ENCODE measurements at places on chromosomes 5 and 9.

GRCh38 chr5:2147504-2148311 is 265.0 kb upstream of the IRX4 start:
- no peak for DNase-seq

GRCh38 chr5:52468976-52469375 is 318.7 kb upstream of the ITGA1 start:
- DNase-seq, result no peak

GRCh38 chr9:93635186-93636107 is 59.1 kb downstream of the PHF2 start:
- no peak for DNase-seq

GRCh38 chr9:5459289-5459829 is 9.0 kb downstream of the CD274 start:
- DNase-seq, result no peak

- no peak for DNase-seq
Measured at GRCh38 chr9:72187121-72187695, 38.0 kb downstream of the GDA start.

- DNase-seq, result no peak
Measured at GRCh38 chr9:4237748-4238511, 61.9 kb downstream of the GLIS3 start.

- DNase-seq, result no peak
Measured at GRCh38 chr5:73673161-73673591, 47.2 kb downstream of the ARHGEF28 start.

DNA sequence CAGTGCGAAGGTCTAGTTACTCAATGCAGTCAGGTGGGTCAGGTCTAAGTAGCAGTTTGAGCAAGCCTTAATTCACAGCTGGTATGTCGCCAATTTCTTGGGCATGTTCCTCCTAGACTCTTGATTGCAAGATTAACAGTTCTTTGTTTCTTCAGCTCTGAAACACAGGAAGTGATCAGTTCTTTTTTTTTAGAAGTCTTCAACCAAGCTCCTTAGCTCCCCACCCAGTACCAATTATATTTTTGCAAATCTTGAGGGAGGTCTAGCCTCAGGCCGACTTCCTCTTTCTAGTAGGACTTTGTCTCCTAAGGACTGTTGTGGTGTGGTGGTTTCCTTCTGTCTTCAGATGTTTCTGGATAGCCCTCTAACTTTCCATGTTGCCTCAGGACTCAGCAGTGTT is 2054.2 kb downstream of the MAT2B start:
- no peak for DNase-seq
